ENCODE measurements at places on chromosomes 7 and 10.
A peak's percentile ranks its signal among the peaks of the same experiment; 100 is the strongest.

- no peak for DNase-seq
Measured at GRCh38 chr10:61842755-61843497, 58.6 kb upstream of the ARID5B start.

DNA sequence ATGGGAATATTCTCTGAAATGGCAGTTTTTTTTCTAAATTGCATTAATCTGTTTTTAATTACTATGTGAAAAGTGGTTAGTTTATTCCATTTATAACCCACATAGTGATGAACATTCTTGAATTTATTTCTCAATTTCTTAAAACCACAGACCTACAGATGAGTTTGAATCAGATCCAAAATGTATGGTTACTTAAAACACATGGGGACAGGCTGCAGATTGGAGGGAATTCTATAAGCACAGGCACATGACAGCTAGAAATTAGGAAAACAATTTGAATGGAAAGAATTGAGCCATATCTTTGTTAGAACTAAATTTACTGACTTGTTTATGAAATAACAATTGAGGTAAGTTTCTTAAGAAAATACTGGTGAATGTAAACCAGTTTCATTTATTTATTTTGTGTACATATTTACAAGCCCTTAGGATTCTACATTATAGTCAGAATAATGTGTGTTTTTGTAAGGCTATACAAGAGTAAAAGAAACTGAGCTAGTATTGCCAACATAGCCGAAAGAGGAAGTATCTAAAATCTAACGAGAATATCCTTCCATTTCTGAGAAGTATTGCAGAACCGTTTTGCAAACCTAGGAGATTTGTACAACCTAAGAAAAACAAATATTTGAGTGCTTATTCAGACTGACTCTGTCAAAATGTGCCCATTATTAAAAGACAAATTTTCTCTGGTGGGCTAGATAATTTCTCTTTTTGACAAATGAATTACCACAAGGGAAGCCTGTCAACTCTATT is 434.3 kb upstream of the SEMA3D start:
- DNase-seq, result no peak

DNA sequence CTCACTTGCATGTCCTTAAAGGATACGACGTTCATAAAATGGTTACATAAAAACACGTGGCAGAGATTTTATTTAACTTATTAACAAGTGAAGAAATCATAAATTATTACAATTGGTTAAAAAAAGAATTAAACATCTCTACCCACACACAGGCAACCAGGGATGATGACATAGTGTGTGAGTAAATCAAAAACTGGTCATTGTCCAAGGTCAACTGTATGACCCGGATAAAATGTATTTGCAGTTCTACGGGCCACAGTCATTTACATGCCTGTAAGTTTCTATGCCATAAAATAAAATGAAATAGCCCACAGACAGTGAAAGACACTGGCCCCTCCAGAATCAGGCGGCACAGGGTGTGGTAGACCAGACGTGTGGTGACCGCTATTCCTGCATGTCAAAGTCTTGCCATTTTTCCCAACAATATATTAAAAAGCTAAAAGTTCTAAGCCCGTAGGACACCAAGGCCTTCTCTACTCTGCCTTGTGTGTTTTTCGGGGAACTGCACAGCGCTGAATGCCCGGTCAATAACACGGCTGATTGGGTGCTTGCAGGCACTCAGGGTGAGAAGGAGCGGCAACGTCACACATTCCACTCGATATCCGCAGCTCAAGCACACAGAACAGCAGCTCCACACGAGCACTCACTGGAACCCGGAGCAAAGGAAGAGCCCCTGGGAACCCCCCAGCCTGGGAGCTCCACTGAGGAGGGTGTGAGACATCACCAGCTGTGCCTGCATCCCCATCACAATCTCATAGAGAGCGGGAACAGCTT is 143.3 kb upstream of the PPP2R2D start:
- no peak for DNase-seq

DNA sequence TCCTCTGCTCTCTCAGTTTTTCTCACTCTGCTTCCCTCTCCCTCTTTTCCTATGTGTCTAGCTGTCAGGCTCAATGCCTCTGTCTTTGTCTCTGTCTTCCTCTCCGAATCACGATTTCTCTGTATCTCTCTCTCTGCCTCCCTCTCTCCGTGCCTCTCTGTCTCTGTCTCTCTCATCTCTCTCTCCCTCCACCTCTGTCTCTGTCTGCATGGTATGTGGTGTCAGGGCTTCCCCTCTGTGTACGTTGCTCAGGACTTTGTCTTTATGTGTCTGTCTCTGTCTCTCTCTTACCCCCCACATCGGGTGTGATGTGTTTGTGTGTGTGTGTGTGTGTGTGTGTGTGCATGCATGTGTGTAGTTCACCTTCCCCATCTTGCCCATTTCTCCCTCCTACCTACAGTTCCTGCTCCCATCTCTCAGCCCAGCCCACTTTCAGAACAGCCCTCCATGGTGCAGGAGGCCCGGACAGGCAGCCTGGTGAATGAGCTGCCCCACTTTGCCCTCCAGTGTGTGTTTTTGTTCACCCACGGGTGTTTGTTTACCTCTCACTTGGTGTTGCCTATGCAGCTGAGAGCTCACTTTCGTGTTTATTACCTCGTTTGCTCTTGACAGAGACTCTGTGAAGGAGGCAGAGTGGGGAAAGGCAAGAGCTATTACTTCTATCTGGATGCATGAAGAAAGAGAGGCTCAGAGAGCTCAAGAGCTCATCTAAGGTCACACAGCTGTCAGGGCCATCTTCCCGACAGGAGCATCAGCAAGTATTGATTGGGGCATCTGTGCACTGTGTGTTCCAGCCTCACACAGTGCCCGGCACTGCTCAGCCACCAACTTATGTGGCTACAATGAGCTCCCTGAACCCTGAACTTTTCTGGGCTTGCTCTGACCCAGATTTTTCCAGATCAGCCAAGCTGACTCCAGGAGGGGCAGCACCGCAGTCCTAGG is 163.5 kb upstream of the ZMIZ1 start:
- no peak for DNase-seq

DNA sequence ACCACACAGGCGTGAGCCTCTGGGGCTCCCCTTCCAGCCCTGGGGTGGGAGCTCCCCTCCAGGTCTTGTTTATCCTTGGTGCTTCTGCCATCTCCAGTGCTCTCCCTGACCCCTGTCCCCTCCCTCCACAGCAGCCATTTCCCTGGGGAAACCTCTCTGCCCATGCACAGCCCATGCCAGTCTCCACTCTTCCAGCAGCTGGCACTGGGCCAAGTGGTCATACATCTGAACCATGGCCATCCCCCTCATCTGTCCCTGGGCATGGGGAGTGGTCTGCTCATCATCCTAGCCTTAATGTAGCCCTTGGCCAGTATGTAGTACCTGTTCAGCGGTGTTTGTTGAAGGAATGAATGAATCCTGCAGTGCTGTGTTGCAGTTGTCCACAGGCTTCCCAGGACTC is 172.4 kb upstream of the ZNF32 start:
- no peak for DNase-seq

DNA sequence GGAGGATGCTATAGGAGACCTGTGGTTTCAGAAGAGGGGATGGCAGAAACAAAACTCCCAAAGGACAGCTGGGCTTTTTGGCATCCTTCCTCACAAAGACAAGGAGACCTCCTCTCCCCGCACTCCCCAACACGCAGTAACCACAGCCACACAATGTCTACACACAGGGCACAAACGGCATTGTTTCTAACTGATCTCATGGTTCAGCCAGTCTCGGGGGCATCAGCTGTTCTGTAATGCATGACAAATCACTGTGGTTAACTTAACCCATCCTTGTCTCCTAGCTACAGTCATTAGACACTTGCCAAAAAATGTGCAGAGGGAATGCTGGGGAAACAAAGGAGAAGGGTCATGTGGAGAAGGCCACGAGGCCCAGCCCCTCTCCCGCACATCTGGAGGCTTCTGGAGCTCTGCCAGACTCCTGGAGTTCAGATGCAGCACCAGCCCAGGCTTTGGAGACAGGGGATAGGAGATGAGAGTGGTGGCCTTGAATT is 7.6 kb upstream of the ADAMTS14 start:
- DNase-seq, result peak; percentile 89

GRCh38 chr7:155296788-155297516 is 726 bp upstream of the INSIG1 start:
- peak; percentile 38 for DNase-seq

DNA sequence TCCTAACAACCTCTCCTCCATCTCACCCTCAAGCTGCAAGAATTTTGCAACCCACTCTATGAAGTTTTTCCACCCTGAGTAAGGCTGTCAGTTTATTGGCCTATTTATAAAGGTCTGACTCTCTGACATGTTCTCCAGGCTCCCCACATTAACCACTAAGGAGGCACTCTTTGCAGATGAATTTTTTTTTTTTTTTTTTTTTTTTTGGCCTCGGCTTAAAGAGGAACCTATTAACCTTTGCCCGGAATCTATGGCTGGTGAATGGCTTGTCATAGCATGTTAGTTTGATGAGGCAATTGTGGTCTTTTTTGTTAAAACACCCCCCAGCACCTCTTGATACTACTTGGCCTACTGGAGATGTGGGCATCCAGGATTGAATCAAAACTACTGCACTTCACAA is 57.1 kb downstream of the TBXAS1 start:
- no peak for DNase-seq

DNA sequence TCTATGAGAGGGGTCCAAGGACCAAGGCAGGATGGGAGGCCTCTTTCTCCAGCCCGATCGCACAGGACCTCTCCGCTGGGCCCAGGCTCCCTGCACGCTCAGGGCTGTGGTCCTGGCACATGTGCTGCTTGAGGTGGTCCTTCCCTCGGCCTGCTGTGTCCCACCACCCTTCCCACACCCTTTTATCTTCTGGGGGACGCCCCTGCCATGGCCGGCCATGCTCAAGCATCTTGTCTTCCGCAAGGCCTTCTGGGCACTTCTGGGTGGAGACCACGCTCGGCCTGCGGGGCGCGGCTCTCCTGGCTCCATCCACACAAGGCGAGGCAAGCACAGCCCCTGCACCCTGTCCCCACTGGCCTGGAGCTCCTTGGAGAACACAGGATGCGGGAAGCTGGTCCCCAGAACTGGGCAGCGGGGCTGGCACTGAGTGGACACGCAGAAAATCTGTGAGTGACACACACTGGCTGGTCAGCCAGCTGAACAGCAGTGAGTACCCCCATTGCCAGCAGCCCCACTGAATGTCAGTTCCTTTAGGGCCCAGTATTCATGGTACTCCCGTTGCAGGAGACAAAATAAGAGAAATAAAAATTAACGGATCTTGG is 115.9 kb downstream of the TCERG1L start:
- no peak for DNase-seq

- peak; percentile 18 for DNase-seq
Measured at GRCh38 chr7:76201732-76202665, at the start of gene SRRM3. Gene SRRM3 (plus strand): TSS chr7:76201896. CDS start chr7:76235067, 33,171 bp downstream.

DNA sequence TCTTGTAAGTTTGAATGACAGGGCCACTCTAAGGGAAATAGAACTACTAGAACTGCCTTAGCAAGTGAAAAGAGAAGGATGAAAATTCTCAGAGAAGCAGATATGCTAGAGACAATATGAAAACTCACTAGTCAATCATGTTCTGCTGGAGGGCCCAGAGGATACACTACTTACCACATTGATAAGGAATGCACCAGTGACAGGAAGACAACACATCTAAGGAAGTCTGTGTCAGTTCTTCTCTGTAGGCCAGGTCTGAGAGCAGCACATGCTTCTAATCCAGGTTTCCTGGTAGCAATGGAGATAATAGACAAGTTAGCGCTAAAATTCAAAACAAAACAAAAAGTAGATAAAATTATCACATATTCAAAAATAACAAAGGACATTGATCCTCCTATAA is 235.2 kb upstream of the AKR1E2 start:
- DNase-seq, result no peak

GRCh38 chr7:148151778-148152177 is 438.8 kb upstream of the C7orf33 start:
- no peak for DNase-seq

DNA sequence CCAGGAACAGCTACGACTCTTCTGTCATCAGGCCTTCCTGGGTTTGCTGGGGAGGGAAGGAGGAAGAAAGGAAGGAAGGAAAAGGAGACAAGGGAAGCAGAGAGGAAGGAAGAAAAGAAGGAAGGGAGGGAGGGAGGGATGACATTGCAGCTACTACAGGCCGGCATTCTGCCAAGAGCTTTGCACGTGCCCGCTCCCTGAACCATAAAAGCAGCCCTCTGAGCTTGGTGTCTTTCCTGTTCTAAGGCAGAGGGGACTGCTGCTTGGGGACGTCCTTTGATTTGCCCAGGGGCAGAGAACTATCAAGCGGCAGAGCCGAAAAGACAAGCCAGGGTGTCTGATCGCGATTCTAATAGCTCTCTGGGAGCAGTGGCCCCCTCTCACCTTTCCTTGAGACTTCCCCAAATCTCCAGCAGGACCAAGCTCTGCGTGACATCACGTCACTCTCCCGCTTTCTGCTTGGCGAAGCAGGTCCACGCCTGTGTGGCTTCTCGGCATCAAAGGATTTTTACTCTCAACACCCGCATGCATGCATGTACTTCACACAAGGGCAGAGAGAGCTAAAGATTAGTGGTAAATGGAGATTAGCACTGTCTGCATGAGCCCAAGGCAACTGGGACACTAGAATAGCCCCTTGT is 167.8 kb upstream of the AUTS2 start:
- no peak for DNase-seq

- no peak for DNase-seq
Measured at GRCh38 chr10:3249307-3249889, 76.8 kb upstream of the PITRM1 start.

DNA sequence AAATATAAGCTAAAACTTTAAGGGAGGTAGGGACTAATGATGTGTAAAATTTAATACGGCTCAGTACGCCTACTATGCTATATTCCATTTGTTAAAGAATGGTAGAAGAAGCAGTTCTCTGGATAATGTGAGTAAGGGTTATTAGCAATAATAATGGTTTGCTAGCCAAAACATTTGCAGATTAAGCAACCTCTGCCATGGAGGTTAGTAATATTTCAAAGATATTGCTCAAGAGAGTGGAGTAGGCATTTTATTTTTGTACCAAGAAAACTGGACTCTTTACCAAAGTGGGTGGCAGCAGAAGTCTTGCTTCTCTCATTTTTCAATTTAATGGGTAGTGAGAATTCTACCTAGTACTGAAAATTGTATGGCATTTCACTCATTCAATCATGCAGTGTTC is 158.9 kb upstream of the TMEM106B start:
- no peak for DNase-seq

- DNase-seq, result no peak
Measured at GRCh38 chr10:109027534-109028185, 895.7 kb downstream of the XPNPEP1 start.

- peak; percentile 0 for DNase-seq
Measured at GRCh38 chr7:31443457-31443856, 70.4 kb upstream of the ITPRID1 start.

GRCh38 chr10:43208147-43209073 is 58.5 kb downstream of the RASGEF1A start:
- no peak for DNase-seq

GRCh38 chr7:142409471-142409870 is 151.6 kb upstream of the PRSS58 start:
- no peak for DNase-seq

Measured in AG09309 (cell line).